ENCODE measurements at places on chromosomes 2 and 18. TPM values are rescaled to one million over a fixed set of nuclear protein-coding genes. Genes with fewer than 3 reads are reported as not detected.

The LYG2 gene
- not detected for total RNA-seq

The ARHGEF33 gene
- 0.12 TPM for total RNA-seq

The PSTPIP2 gene
- 8.9 TPM for total RNA-seq

The FSIP2 gene
- total RNA-seq = 0.11 TPM

The KCNIP3 gene
- total RNA-seq = 0.95 TPM

The RAX gene
- total RNA-seq = not detected

The DHRS9 gene
- total RNA-seq = 0.29 TPM

The SERPINB7 gene
- not detected for total RNA-seq
